Neuronal stem cell (in vitro differentiated cells): ENCODE measurements at places on chromosomes 11 and 22.

GRCh38 chr22:46574993-46575910 lies 37.8 kb upstream of the CELSR1 start:
- H3K4me1 ChIP-seq = peaks cover 17% of the 10 kb centered on the region
- H3K27ac ChIP-seq = no peak overlapping the region
- no peak overlapping the region for H3K4me3 ChIP-seq
- peaks cover 29% of the 10 kb centered on the region for H3K27me3 ChIP-seq

DNA sequence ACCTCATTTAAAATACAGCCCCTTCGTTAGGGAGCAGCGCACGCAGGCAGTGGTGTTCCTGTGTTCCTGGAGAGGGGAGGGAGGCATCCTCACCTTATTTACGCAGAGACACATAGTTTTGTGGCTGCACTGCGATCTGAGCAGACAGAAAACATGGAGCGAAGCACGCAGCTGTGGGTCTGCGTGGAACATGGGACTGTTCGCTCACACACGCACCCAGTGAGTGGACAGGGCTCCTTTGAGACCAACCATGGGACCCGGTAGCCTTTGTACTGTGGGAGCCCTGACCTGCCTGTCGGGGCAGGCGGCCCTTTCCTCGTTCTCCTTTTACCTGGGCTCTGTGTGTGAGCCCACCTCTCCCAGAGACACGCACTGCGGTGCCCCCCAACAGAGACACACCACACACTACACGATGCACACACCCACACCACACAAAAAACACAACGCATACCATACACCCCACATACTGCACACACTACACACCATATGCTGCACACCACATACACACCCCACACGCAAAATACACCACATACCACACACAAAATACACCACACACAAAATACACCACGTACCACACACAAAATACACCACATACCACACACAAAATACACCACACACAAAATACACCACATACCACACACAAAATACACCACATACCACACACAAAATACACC lies 1245.7 kb downstream of the BRD1 start:
- H3K27me3 ChIP-seq = no peaks in the 10 kb centered on the region
- H3K27ac ChIP-seq = no peak overlapping the region
- H3K36me3 ChIP-seq = no peaks in the 10 kb centered on the region

DNA sequence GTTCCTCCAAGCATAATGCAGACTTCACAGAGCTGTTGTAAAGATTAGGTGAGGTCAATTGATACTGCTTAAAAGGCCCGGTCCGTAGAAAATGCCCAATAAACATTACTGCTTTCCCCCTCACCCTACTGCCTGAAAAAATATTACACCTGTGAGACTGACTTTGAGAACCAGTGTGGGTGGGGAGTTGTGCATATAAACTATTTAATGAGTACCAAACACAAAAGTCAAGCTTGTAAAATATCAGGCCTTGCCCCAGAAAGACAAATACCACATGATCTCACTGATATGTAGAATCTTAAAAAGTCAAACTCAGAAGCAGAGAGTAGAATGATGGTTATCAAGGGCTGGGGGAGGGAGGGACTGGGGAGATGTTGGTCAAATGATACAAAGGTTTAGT lies 46.7 kb downstream of the C22orf42 start:
- H3K4me3 ChIP-seq = no peak overlapping the region
- no peak overlapping the region for H3K27ac ChIP-seq
- no peaks in the 10 kb centered on the region for H3K27me3 ChIP-seq
- H3K4me1 ChIP-seq = no peaks in the 10 kb centered on the region
- no peaks in the 10 kb centered on the region for H3K36me3 ChIP-seq
- DNase-seq = no peak

- no peak overlapping the region for H3K4me3 ChIP-seq
- no peak for DNase-seq
Observed at GRCh38 chr11:108752297-108752751, 87.5 kb downstream of the DDX10 start.

GRCh38 chr11:100640646-100641045 lies 46.4 kb upstream of the ARHGAP42 start:
- peaks cover 3% of the 10 kb centered on the region for H3K4me1 ChIP-seq
- no peaks in the 10 kb centered on the region for H3K27me3 ChIP-seq
- no peak overlapping the region for H3K27ac ChIP-seq
- H3K36me3 ChIP-seq = no peaks in the 10 kb centered on the region

DNA sequence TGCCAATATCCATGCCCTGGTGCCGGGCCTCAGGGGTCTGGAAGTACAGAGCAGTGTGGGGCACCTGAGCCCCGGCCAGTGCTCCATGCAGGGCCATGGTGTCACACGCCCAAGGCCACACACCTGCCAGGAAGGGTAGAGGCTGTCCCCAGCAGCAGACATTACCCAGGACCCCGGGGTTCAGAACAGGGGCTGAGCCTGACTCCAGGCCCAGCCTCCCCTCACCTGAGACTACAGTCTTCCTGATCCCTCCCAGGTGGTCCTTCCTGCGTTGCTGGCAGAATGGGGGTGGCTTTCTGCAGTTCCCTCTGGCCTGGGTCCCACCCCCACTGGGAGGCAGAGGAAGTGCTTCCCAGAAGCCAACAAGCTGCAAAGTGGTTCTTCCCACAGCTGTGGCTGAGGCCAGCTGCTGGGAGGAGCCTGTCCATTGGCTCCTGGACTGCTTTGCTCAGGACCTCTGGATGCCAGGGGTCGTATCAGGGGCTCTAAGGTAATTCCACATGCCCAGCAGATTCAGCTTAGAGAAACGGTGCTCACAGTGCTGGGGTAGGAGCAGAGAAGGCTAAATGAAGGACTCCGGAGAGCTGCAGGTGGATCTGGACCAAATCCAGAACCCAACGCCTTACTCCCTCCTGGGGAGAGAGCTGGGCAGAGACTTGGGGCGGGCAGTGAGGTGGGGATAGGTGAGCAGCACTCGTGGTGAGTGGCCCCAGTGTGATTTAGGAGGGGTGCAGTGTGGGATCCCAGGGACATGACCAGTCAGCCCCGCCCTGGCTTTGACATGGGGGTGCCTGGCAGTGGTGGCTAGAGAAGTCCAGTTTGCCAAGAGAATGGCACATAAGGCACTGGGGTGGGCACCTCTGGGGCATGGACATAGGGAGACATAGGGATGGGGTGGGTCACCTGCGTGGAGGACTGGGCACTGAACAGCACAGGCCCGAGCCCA lies 12.6 kb downstream of the TCIRG1 start:
- DNase-seq = no peak
- no peaks in the 10 kb centered on the region for H3K27me3 ChIP-seq
- peaks cover 3% of the 10 kb centered on the region for H3K4me1 ChIP-seq
- no peaks in the 10 kb centered on the region for H3K36me3 ChIP-seq
- no peak overlapping the region for H3K27ac ChIP-seq
- H3K4me3 ChIP-seq = no peak overlapping the region

DNA sequence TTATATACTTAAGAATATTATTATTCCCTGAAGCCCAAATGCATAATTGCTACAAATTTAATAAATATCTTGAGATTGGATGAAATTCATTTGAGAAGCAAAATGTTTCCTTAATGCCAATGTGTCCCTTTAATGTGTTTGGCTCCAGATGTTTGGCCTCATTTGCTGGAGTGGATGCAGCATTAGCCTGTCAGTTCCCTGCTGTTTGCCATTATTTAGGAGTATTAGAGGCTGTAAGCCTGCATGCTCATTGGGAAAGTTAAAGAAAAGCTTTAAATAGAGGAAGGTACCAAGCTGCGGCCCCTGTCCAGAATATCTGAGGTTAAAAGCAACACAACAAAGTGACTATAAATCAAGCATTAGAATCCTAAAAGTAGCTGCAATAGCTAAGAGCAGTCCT lies 54.8 kb upstream of the PITPNB start:
- DNase-seq = peak; percentile 44
- H3K4me3 ChIP-seq = no peak overlapping the region
- no peaks in the 10 kb centered on the region for H3K27me3 ChIP-seq
- H3K36me3 ChIP-seq = no peaks in the 10 kb centered on the region

DNA sequence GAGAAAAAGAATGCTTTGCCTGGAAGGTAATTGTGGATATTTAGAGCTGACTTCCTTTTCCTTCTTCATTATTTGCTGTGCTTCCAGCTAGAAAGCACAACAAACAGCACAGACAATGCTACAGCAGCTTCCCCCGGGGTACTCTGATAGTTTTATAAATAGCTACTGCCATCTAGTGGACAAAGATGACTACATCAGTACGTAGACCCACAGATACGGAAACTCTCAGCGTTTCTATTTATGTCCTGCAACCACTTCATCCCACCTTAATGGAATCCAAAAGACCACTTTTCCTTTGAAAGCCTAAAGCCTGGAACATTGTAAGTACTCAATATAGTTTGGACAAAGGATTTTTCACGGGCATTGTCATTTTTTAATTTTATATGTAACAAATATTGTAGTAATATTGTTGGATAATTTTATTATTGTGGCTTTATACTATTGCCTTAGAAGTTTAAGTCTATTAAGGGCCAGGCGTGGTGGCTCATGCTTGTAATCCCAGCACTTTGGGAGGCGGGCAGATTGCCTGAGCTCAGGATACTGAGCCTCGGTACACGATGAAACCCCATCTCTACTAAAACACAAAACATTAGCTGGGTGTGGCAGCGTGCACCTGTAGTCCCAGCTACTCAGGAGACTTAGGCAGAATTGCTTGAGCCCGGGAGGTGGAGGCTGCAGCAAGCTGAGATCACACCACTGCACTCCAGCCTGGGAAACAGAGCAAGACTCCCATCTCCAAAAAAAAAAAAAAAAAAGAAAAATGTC lies 7.5 kb downstream of the HSPA8 start:
- H3K36me3 ChIP-seq = peaks cover 34% of the 10 kb centered on the region
- no peaks in the 10 kb centered on the region for H3K27me3 ChIP-seq
- H3K27ac ChIP-seq = no peak overlapping the region
- DNase-seq = peak; percentile 64
- no peaks in the 10 kb centered on the region for H3K4me1 ChIP-seq

GRCh38 chr22:32562401-32562800 lies 87.8 kb downstream of the FBXO7 start:
- H3K36me3 ChIP-seq = no peaks in the 10 kb centered on the region
- no peak overlapping the region for H3K27ac ChIP-seq
- H3K4me1 ChIP-seq = peaks cover 2% of the 10 kb centered on the region
- H3K27me3 ChIP-seq = no peaks in the 10 kb centered on the region

DNA sequence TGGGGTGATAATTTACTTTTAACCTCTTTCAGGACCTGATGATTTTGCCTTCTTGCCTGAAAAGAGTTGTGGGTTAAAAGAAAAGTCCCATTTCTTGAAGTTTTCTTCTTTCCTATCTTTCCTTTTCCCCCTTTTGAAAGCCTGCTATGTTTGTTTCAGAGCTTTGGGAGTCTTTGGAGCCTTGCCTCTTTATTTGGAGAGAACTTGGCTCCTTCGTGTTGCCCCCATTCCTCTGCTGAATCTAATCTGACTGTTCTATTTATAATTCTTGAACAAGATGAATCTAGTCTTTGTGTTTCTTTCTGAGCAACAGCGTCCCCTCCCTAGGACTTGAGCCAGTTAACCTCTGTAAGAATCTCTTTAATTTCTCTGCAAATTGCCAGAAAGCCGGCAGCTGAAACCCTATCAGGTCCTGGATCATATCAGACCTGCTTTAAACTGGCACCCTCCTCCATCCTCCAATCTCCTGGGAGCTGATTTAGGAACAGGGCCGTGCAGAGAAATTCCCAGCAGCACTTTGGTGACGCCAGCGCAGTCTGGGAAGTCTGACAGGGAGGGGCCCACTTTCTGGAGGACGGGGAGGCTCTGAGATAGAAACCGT lies 289.1 kb upstream of the SORL1-AS1 start:
- H3K27ac ChIP-seq = no peak overlapping the region
- DNase-seq = no peak
- H3K4me1 ChIP-seq = no peaks in the 10 kb centered on the region
- H3K36me3 ChIP-seq = no peaks in the 10 kb centered on the region
- no peaks in the 10 kb centered on the region for H3K27me3 ChIP-seq
- no peak overlapping the region for H3K4me3 ChIP-seq

GRCh38 chr11:42806191-42806590 lies 505.6 kb upstream of the API5 start:
- H3K27ac ChIP-seq = no peak overlapping the region
- no peaks in the 10 kb centered on the region for H3K36me3 ChIP-seq
- H3K27me3 ChIP-seq = no peaks in the 10 kb centered on the region
- H3K4me1 ChIP-seq = no peaks in the 10 kb centered on the region
- no peak for DNase-seq
- H3K4me3 ChIP-seq = no peak overlapping the region

- H3K4me3 ChIP-seq = peak within 1 kb of the TSS; percentile 98
- H3K36me3 ChIP-seq = peaks cover 18% of the 10 kb centered on the region
- DNase-seq = peak; percentile 56
- no peaks in the 10 kb centered on the region for H3K27me3 ChIP-seq
- no peak within 1 kb of the TSS for H3K27ac ChIP-seq
Observed at GRCh38 chr11:2376751-2377451, at the start of gene CD81. CD81 (plus strand) TSS chr11:2377310; CDS start chr11:2377550, 240 bp downstream.

GRCh38 chr11:128342511-128343134 lies 244.7 kb downstream of the ETS1 start:
- peaks cover 22% of the 10 kb centered on the region for H3K4me1 ChIP-seq
- no peak overlapping the region for H3K27ac ChIP-seq
- no peaks in the 10 kb centered on the region for H3K27me3 ChIP-seq
- no peak overlapping the region for H3K4me3 ChIP-seq

DNA sequence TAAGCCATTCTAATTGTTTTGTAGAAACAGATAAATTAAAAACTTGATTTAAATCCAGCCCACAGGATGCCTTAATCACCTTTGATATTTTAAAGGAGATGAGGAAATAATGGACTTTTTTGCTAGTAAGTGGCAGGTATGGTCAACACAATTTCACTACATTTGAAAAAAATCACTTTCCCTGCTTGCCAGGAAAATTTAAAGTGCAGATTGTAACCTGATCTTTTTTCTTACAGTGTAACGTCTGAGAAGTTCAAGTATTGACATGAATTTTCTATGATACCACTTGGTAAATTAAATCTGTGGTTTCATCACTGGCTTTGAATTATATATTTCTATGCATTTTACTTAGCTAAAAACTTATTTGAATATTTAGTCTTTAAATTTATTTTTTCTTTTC lies 65.3 kb downstream of the ARHGEF12 start:
- H3K27me3 ChIP-seq = no peaks in the 10 kb centered on the region
- no peaks in the 10 kb centered on the region for H3K36me3 ChIP-seq
- no peak overlapping the region for H3K27ac ChIP-seq
- H3K4me3 ChIP-seq = no peak overlapping the region
- peaks cover 3% of the 10 kb centered on the region for H3K4me1 ChIP-seq

GRCh38 chr11:17528181-17528691 lies 16.0 kb downstream of the USH1C start:
- no peaks in the 10 kb centered on the region for H3K27me3 ChIP-seq
- peaks cover 13% of the 10 kb centered on the region for H3K4me1 ChIP-seq
- H3K27ac ChIP-seq = no peak overlapping the region
- H3K4me3 ChIP-seq = no peak overlapping the region

- H3K4me1 ChIP-seq = no peaks in the 10 kb centered on the region
- DNase-seq = no peak
- H3K27me3 ChIP-seq = peaks cover 7% of the 10 kb centered on the region
- H3K27ac ChIP-seq = no peak overlapping the region
- H3K4me3 ChIP-seq = no peak overlapping the region
- no peaks in the 10 kb centered on the region for H3K36me3 ChIP-seq
Observed at GRCh38 chr11:44475114-44475686, 90.3 kb upstream of the CD82 start.
